ENCODE measurements at places on chromosomes 7 and 10.
A peak's percentile ranks its signal among the peaks of the same experiment; 100 is the strongest.

- DNase-seq, result no peak
Measured at GRCh38 chr7:136138991-136139390, 161.8 kb upstream of the MTPN start.

DNA sequence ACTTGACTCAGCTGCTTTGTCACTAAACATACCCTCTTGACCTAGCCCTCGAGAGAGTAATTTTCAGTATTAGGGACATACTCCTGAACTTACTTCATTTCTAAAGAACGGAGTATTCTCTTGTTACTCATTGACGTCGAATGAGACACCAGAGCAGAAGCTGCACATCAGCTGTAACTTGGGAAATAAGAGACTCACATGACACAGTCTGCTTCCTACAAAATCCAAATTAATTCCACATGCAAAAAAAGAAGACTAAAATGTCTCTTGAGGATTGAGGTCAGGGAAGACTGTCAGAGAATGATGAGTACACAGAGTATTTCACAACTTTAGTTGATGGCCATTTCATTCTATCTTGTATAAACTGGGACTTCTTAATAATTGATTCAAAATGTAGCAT lies 114.7 kb upstream of the EGFR start:
- no peak for DNase-seq

GRCh38 chr10:35492386-35493195 lies 112.5 kb upstream of the GJD4 start:
- no peak for DNase-seq

GRCh38 chr7:78326189-78326588 lies 527.6 kb downstream of the PHTF2 start:
- DNase-seq, result no peak

DNA sequence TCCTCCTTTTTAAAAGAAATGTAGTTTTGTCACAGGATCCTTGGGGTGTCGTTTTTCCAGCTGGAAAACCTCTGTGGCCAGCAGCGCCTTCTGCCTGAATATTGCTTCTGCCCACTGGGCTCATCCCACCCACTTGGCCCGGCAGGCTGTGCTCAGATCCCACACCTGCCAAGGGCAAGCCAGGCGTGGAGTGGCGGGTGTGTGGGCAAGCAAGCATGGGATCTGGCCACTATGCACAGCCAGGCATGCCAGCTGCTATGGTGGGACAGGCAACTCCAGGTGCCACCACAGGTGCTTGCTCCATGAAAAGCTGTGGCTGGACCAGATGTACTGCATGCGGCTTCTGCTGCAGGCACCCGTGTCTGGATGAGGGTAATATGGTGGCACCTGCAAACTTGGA lies 31.2 kb upstream of the INPP5F start:
- no peak for DNase-seq

DNA sequence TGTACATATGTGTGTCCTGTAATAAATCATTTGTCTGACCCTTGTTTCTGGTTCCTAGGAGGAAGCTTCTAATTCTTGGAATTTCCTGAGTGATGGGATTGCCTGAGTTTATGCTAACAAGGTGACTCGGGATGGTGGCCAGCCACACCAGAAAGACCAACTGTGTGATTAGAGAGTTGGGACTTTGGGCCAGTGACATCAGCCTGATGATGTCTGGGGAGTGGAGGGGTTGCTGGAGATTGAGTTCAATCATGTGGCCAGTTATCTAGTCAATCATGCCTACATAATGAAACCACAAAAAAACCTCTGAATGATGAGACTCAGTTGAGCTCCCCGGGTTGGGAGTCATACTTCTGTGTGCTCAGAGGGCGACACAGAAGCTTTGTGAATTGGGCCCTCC lies 23.5 kb upstream of the CARD11 start:
- peak; percentile 73 for DNase-seq

DNA sequence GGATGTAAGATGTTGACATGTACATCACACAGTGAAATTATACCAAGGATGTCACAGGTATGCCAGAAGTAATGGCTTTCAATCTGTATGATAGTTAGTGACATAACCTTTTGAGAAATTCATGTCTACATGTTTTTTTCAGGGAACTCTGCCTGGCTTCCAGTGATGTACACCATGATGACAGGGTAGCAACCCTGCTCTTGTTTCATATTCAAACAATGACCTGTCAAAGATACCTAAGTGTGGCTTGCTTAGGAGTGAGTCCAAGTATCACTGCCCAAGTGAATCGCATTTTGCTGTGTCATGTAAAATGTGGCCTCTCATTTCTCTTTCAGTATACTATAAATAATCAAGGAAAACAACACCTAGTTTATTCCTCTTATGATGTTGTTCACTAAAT lies 205.8 kb upstream of the DKK1 start:
- no peak for DNase-seq

DNA sequence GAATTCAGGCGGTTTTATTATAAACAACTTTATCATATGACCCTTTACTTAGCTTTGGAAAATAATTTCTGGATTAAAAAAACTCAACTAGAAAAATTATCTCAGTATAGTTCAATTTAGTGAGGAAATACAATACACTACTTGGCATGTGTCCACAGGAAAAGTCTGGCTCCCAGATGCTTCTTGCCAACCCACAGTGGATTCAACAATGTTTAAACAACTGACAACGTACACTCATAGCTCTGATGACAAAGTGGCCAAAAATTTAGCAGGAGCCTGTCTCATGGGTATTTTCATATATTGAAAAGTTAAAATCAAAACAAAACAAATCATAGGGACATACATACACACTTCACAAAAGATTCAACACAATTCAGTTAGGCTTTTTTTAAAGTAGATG lies 158.8 kb downstream of the SKAP2 start:
- DNase-seq, result no peak

DNA sequence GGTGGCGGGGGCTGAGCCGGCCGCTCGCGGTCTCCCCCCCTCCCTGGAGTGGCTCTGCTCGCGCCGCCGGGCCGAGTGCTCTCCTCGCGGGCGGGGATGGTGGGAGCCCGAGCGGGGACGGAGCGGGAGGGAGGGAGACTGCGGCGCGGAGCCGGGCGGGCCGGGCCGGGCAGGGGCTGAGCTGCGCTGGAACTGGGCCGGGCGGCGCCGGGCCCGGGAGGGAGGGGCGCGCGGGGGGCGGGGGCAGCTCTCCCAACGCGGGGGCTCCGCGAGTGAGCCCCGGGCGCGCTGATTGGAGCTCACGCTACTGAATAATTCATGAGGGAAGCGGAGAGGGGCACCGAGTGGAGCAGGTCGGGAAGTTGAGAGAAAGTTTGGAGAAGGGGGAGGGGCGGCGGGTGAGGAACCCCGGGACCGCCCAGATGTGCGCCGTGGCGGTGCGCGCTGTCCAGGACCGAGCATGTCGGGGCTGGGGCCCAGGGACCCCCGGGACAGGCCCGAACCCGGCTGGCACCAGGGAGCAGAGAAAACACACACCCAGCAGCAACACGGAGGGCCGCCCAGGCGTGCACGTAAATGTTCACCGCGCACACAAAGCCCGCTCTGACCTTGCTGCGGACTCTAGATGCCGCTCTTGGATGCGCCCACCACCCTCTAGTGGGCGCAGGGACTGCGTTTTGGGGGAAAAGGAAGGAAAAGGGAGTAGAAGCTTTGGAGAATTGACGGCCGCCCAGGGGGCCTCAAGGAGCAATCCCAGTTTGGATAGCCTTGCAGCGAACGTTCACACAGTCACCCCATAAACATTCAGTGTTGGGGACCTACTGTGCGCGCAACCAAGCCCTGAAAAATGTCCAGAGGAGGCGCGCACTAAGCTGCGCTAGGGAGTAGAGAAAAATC lies at the start of gene EPHB4:
EPHB4 (minus strand) TSS at position 194 of the 897 bp plus-strand sequence. CDS start 493 bp downstream, outside the sequence.
- DNase-seq, result peak; percentile 42

DNA sequence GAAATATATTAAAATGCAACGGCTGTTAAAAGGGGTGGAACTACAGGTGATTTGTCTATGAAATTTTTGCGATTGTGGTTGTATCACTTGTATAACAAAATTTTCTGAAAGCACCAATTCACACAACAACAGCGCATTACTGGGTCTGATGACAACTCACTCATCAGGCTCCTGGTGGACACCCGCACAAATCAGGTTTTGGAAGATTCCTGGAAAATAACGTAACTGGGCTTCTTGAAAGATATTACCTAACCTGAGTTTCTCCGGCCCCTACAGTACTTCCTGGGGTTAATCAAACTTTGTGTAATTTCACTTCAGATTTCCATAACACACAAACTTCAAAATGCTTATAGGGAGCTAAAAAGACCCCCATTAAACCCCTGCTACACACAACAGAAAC lies 7.6 kb downstream of the SNX8 start:
- no peak for DNase-seq

DNA sequence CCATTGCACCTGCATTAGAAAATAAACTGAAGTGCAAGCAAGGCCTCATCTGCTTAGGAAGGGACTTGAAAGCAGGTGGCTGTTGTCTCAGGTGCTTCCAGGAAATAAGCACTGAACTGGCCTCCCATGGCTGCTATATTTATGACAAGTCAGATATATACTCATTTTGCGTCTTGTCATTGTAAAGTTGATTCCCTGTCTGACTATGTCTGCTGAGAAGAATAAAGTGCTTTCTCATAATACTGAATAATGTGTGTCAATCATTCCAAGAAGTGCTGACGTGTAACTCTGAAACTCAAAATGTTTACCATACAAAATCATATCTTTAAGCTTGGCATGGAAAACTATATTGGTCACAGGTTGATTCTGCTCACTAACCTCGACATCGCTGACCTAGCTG lies 44.9 kb upstream of the SVOPL start:
- no peak for DNase-seq

DNA sequence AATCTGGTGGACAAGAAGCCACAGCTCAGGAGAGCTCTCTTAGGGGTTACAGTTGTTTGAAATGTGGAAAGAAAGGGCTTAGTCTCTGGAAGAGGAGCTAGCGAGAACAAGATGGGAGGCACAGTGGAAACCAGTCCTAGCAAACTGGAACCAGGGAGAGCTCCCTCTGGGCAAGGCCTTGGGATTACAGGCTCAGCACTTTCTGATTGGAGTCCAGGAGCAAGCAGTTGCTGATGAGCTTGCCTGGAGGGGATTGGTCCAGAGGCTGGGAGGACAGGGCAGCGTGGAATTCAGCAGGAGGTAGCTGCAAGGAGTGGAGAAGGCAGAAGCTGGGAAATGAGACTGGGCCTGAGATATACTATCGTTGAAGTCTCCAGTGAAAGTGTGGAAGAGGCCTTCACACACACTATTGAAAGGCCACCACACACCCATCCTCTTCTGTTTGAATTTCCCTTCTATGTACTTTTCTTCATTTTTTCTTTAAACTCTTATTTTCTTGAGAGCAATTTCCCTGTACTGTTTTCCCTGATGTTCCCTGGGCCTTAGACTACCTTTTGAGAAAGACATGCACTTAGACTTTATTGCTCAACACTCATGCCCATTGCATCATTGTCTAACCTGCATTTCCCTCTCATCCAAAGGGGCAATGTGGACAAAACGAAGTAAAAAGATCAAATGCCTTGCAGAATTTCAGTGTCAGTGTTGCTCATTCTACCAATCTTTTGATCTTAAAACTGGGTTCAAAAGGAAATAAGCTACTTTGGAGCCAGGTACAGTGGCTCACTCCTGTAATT lies 57.8 kb upstream of the LANCL2 start:
- no peak for DNase-seq

- no peak for DNase-seq
Measured at GRCh38 chr7:50056131-50056530, 36.9 kb downstream of the ZPBP start.

DNA sequence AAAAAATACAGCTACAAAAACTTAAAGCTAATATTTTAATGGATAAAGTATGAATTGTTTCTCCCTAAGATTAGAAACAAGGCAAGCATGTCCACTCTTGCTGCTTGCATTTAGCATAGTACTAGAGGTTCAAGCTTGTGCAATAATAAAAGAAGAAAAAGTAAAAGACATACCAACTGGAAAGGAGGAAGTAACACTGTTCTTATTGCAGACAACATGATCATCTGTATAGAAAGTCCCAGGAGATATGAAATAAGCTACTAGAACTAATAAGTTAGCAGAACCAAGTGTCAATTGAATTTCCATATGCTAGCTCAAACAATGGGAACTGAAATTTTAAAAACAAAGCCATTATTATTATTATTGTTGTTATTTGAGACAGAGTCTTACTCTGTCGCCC lies 20.0 kb upstream of the RABGEF1 start:
- peak; percentile 31 for DNase-seq

GRCh38 chr7:24427048-24427447 lies 143.1 kb downstream of the NPY start:
- DNase-seq, result no peak

- no peak for DNase-seq
Measured at GRCh38 chr7:71495828-71496227, 363.9 kb downstream of the GALNT17 start.

DNA sequence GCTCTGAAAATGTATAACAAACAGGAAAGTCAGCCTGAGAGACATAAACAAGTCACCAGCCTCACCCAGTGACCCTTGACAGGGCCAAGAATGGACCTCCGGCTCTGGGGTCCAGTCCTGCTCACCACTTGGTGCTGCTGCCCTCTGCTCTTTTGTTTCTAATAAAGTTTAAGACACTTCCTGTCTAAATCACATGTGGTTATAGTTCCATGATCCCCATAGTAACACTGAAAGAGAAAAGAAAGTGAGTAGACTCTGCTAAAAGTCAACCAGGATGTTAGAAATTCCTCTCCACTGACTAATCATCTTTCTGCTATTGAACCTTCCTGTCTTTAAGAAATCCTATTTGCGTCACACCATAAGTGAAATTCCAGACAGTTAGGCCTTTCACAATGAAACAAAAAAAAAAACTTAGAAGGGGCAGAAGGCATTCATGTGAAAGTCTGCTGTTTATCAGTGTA lies 179.2 kb upstream of the BET1 start:
- no peak for DNase-seq

DNA sequence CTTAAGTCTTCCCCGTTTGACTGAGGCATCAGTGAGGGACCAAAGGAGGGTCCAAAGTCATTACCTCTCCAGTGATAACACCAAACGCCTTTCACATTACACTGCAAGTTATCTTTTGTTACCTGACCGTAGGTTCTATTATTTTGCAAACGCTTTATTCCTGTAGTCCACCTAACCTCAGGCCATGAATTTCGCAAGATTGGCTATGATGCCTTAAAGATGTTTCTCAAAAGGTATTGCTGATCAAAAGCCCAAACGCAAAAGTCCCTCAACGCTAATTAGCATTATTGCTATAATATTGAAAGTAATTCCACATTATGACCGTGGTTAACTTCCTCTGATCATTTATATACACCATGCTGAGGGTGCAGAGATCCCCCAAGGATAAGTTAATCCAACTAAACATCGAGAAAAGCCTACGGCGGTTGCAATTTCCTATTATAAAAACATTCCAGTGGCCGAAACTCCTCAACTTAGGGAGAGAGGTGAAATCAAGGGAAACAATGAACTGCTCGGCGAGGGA lies 649 bp downstream of the DNA2 start:
- DNase-seq, result peak; percentile 8

DNA sequence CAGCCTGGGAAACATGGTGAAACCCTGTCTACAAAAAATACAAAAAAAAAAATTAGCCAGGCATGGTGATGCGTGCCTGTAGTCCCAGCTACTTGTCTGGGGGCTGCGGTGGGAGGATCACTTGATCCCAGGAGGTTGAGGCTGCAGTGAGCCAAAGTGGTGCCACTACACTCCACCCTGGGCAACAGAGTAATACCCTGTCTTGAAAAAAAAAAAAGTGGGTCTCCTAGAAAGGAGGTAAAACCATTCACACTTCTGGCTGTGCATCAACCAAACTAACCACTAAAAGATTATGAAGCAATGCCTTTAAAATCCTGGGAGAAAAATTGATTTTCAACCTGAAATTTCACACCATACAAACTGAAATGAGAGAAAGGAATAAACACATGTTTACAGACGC lies 35.4 kb upstream of the C10orf71 start:
- no peak for DNase-seq
